Placental epithelial cell (primary cell): ENCODE measurements at places on chromosomes 5 and 9. TPM values are rescaled to one million over a fixed set of nuclear protein-coding genes. Genes with fewer than 3 reads are reported as not detected.

Gene NPR3
- total RNA-seq = under 0.01 and 0.11 TPM in 2 replicates

Gene LCN9
- not detected in 2 replicates for total RNA-seq

Gene SLC45A2
- total RNA-seq = 0.11 and 0.79 TPM in 2 replicates

Gene FAM221B
- not detected in 2 replicates for total RNA-seq

Gene AQP7
- not detected in 2 replicates for total RNA-seq

Gene C9orf153
- under 0.01 TPM in 1 of 2 replicates, not detected in the other for total RNA-seq

Gene GABBR2
- total RNA-seq = 0.76 TPM in 1 of 2 replicates, not detected in the other

Gene MEIKIN
- total RNA-seq = 0.39 and 0.54 TPM in 2 replicates

Gene WDR31
- 1.7 and 2.0 TPM in 2 replicates for total RNA-seq

Gene NEURL1B
- total RNA-seq = 0.79 and 0.98 TPM in 2 replicates

Gene GRXCR2
- under 0.01 and 0.43 TPM in 2 replicates for total RNA-seq

Gene INSYN2B
- not detected in 2 replicates for total RNA-seq

Gene IL7R
- 0.39 TPM in 1 of 2 replicates, not detected in the other for total RNA-seq

Gene CCL27
- not detected in 2 replicates for total RNA-seq

Gene IL9
- total RNA-seq = not detected in 2 replicates

Gene HNRNPK
- 405 and 512 TPM in 2 replicates for total RNA-seq

Gene SLCO6A1
- total RNA-seq = not detected in 2 replicates

Gene FAM219A
- 7.9 and 14.2 TPM in 2 replicates for total RNA-seq

Gene ST6GALNAC4
- total RNA-seq = 12.6 and 28.2 TPM in 2 replicates

Gene QRFP
- not detected in 2 replicates for total RNA-seq

Gene LPAR1
- total RNA-seq = 15.3 and 17.9 TPM in 2 replicates

Gene DEPDC1B
- total RNA-seq = 3.9 and 4.7 TPM in 2 replicates

Gene GFRA3
- not detected in 2 replicates for total RNA-seq

Gene TAF11L10
- 0.39 TPM in 1 of 2 replicates, not detected in the other for total RNA-seq

Gene RAD17
- 23.2 and 29.1 TPM in 2 replicates for total RNA-seq

Gene EQTN
- total RNA-seq = 0.22 and 0.39 TPM in 2 replicates

Gene CAMK2A
- total RNA-seq = 0.79 TPM in 1 of 2 replicates, not detected in the other

Gene LTC4S
- 1.2 TPM in 1 of 2 replicates, not detected in the other for total RNA-seq

Gene CTXN3
- not detected in 2 replicates for total RNA-seq

Gene ARID3C
- total RNA-seq = not detected in 2 replicates

Gene ADGRD2
- not detected in 2 replicates for total RNA-seq

Gene TPPP
- total RNA-seq = not detected in 2 replicates

Gene FUT7
- total RNA-seq = not detected in 2 replicates
